ENCODE measurements at places on chromosomes 5 and 9.
A peak's percentile ranks its signal among the peaks of the same experiment; 100 is the strongest.

DNA sequence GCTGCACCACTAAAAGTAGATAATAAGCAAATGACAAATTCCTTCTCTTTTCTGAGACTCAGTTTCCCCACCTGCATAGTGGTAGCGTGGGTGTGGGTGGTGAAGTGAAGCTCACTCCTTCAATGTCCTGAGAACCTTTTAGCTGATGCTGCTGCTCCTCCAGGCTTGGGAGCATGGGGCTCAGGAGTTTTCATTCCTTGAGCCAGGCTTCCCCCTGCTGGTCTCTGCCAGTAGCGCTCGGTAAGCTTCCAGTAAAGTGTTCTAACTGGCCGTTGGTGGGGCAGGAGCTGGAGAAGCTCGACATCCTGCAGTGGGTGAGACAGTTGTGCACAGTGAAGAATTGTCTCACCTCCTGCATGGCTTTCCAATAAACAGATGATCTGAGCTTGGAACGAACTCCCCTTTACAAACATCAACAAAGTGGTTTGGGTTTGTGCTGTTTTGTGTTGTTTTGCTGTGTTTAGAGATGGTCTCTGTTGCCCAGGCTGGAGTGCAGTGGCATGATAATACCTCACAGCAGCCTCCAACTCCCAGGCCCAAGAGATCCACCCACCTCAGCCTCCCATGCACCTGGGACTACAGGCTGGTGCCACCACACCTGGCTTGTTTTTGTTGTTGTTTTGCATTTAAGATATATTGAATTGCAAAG lies 34.6 kb downstream of the SPARC start:
- peak; percentile 53 for DNase-seq

- DNase-seq, result peak; percentile 16
Measured at GRCh38 chr9:78821126-78821822, 524.3 kb downstream of the PSAT1 start.

DNA sequence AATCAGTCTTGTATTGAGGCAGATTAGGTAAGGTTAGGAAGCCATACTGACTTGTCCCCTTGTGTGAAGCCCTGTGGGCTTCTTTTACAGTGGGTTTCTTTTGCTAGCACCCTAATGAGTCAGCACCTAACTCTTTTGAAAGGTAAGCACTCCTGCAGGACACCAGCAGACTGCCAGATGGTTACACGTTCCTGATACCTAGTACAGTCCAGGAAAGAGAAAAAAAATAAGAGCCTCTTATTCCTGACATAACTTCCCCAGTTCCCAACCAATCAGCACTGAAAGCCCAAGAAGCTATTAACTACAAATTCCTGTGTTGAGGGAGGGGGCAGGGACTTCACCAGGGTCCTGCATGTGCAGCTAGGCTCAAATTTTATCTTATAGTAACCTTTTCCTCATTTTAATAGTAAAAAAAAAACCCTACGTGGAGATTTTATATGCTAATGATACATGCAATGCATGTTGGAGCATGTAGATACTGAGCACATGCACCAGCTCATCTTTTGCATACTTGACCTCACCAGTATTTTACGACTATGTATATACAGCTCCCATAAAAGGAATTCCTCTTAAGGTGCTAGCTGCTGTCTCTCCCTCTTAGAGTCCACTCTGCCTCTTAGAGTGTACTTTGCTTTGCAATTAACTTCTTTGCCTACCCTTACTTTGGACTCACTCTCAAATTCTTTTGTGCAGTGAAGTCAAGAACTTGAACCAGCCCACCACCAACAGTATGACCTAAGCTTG lies 84.7 kb upstream of the RORB start:
- DNase-seq, result no peak

DNA sequence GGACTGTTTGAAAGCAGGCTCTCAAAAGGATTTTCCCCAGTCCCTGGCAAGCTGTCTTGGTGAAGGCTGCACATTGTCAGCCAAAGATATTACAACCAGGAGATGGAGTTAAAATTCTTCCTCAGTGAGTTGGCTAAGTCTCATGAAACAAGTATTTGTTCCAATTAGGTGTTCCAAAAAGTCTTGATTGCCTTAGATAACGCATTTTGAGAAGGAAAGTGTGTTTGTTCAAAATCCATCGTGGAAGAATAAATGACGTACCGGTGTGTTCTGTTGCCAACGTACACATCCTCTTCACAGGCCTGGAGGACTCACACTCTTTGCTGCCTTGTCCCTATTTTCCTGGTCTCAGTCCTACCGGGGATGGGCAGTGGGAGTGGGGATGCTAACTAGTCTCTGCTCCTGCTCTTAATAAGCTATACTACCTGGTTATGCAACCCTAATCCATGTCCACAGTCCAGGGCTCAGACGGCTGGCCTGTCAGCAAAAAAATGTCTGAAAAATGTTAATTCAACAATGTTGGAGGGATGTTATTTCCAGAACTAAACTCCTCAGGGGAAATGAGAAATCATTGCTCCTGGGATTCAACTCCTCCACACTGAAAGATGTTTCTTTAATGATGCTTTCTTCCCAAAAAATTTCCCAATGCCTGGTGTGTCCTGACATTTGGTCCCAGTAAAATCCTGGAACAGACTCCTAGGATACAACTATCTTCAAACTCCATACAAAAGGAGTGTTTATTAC lies 175.3 kb upstream of the KLF9 start:
- no peak for DNase-seq

GRCh38 chr9:131312822-131313770 lies 23.6 kb downstream of the PLPP7 start:
- DNase-seq, result no peak

- no peak for DNase-seq
Measured at GRCh38 chr9:132042324-132042723, 37.3 kb downstream of the MED27 start.

GRCh38 chr9:79215821-79216220 lies 355.9 kb upstream of the TLE4 start:
- no peak for DNase-seq

GRCh38 chr5:178564397-178564796 lies 25.8 kb downstream of the COL23A1 start:
- DNase-seq, result no peak
